ENCODE measurements at places on chromosomes 6 and 20.
A peak's percentile ranks its signal among the peaks of the same experiment; 100 is the strongest.

- DNase-seq, result no peak
- H3K4me3 ChIP-seq, result no peak overlapping the region
- H3K36me3 ChIP-seq, result no peaks in the 10 kb centered on the region
Observed at GRCh38 chr20:64244870-64245603, 10.5 kb upstream of the PCMTD2 start.

DNA sequence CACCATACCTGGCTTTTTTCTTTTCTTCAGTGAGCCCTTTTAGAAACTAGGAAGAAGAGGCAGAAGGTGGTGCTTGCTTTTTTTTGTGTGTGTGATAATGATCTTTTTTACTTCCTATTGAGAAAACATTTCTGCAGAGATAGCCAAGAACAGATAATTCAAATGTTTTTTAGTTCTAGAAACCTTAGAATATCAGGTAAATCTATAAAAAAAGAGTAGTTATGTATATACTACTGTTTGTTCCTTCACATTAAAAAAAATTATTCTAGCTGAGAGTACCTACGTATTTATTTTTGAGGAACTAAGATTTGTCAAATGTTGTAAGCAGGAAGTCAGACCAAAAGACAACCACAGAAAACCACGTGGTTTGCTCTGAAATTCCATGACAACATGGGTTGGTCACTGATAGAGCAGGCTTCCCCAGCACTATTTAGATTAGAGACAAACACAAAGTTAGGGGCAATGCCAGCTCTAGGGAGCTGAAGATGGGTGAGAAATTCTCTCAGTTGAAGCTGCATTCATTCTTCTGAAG, 12.8 kb downstream of the STK4 start:
- DNase-seq, result peak; percentile 48
- no peaks in the 10 kb centered on the region for H3K4me1 ChIP-seq
- H3K27ac ChIP-seq, result no peak overlapping the region

- no peaks in the 10 kb centered on the region for H3K36me3 ChIP-seq
- H3K4me1 ChIP-seq, result no peaks in the 10 kb centered on the region
- H3K4me3 ChIP-seq, result no peak overlapping the region
- H3K27ac ChIP-seq, result no peak overlapping the region
- H3K27me3 ChIP-seq, result no peaks in the 10 kb centered on the region
- peak; percentile 63 for DNase-seq
Observed at GRCh38 chr6:129500958-129501739, 208.8 kb downstream of the ARHGAP18 start.

DNA sequence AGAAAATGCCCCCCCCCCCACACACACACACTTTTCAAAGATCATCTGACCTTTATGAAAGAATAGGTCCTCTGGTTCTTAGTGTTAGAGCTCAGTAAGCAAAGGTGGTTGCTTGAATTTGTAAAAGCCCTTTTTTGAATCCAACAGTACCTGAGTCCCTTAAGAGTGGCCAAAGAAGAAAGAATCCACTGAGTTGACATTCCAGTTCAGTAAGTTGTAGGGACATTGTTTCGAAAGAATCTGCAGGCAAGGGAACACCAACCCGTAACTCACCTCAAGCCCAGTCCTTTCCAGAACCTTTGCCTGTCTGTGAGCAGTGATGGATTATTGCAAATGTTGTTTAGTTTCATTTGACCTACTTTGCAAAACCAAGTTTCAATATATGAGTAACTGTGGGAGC, 64.2 kb upstream of the MAP3K4 start:
- H3K4me3 ChIP-seq, result no peak overlapping the region
- H3K27ac ChIP-seq, result no peak overlapping the region
- no peaks in the 10 kb centered on the region for H3K36me3 ChIP-seq
- DNase-seq, result no peak
- H3K27me3 ChIP-seq, result no peaks in the 10 kb centered on the region

- H3K4me3 ChIP-seq, result no peak overlapping the region
- H3K27me3 ChIP-seq, result no peaks in the 10 kb centered on the region
- DNase-seq, result no peak
- H3K27ac ChIP-seq, result no peak overlapping the region
- H3K36me3 ChIP-seq, result no peaks in the 10 kb centered on the region
Observed at GRCh38 chr6:126967296-126968005, 151.0 kb upstream of the RSPO3 start.

DNA sequence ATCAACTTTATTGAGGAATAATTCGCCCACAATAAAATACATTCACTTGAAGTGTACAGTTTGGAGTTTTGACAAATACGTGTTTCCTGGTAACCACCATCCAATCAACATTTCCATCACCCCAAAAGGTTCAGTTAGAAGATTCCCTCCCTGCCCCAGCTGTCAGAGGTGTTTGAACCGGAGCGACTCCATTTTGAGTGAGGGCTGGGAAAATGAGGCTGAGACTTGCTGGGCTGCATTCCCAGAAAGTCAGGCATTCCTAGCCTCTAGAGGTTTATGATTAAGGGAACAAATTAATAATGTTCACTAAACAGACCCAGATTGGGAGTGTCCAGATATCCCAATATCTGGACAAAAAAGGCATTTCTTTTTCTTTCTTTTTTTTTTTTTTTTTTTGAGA, 33.0 kb upstream of the BLCAP start:
- no peak for DNase-seq
- H3K36me3 ChIP-seq, result no peaks in the 10 kb centered on the region
- no peak overlapping the region for H3K4me3 ChIP-seq
- peaks cover 6% of the 10 kb centered on the region for H3K4me1 ChIP-seq

- peak within 1 kb of the TSS; percentile 71 for H3K4me3 ChIP-seq
- H3K4me1 ChIP-seq, result peaks cover 43% of the 10 kb centered on the region
- H3K27ac ChIP-seq, result peak within 1 kb of the TSS; percentile 75
- peak; percentile 44 for DNase-seq
- H3K36me3 ChIP-seq, result no peaks in the 10 kb centered on the region
- no peaks in the 10 kb centered on the region for H3K27me3 ChIP-seq
Observed at GRCh38 chr6:110180228-110181008, at the start of gene CDC40. Gene CDC40, plus strand, starts transcription at chr6:110180427. Its CDS starts 18 bp downstream, at chr6:110180445.

- DNase-seq, result no peak
- no peaks in the 10 kb centered on the region for H3K4me1 ChIP-seq
- no peak overlapping the region for H3K27ac ChIP-seq
- H3K27me3 ChIP-seq, result no peaks in the 10 kb centered on the region
Observed at GRCh38 chr6:42404484-42404883, 47.2 kb downstream of the TRERF1 start.

- no peaks in the 10 kb centered on the region for H3K27me3 ChIP-seq
- no peak overlapping the region for H3K4me3 ChIP-seq
- no peaks in the 10 kb centered on the region for H3K4me1 ChIP-seq
- no peak for DNase-seq
- H3K27ac ChIP-seq, result no peak overlapping the region
Observed at GRCh38 chr6:115908906-115909559, 151.7 kb downstream of the FRK start.

GRCh38 chr6:17505062-17505476, 95.0 kb upstream of the FAM8A1 start:
- peak overlapping the region; percentile 37 for H3K27ac ChIP-seq
- H3K4me1 ChIP-seq, result peaks cover 16% of the 10 kb centered on the region
- H3K27me3 ChIP-seq, result no peaks in the 10 kb centered on the region
- H3K36me3 ChIP-seq, result peaks cover 5% of the 10 kb centered on the region
- no peak overlapping the region for H3K4me3 ChIP-seq

DNA sequence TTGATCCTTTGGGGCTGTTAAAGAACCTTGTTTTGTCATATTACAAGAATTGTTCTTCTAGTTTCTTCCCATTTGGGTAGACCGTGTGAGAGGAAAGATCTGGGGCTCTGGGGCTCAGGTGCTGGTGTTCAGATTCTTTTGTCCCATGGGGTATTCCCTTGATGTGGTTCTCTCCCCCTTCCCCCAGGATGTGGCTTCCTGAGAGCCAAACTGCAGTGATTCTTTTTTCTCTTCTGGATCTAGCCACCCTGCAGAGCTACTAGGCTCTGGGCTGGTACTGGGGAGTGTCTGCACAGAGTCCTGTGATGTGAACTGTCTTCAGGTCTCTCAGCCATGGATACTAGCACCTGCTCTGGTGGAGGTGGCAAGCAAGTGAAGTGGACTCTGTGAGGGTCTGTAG, 480.5 kb upstream of the MAN1A1 start:
- H3K27ac ChIP-seq, result no peak overlapping the region
- no peaks in the 10 kb centered on the region for H3K27me3 ChIP-seq
- DNase-seq, result no peak
- H3K36me3 ChIP-seq, result no peaks in the 10 kb centered on the region
- no peak overlapping the region for H3K4me3 ChIP-seq

DNA sequence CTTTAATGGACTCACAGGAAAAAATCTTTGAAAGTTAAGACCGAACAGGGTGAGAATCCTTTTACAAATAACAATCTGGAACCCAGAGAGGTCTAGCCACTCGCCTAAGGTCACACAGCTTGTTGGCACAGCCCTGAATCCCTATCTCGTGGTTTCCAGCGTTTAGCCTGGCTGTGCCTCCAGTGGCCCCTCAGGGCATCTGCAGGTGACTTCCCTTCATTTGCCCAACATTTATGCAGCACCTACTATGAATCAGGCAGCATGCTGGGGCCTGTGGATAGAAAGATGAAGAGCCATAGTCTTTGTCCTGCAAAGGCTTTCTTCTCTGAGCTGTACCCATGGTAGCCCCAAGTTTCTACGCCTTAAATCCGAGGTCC, 2.6 kb upstream of the NR2E1 start:
- no peaks in the 10 kb centered on the region for H3K27me3 ChIP-seq
- H3K4me1 ChIP-seq, result peaks cover 27% of the 10 kb centered on the region
- no peak for DNase-seq
- H3K36me3 ChIP-seq, result no peaks in the 10 kb centered on the region
- no peak overlapping the region for H3K27ac ChIP-seq

DNA sequence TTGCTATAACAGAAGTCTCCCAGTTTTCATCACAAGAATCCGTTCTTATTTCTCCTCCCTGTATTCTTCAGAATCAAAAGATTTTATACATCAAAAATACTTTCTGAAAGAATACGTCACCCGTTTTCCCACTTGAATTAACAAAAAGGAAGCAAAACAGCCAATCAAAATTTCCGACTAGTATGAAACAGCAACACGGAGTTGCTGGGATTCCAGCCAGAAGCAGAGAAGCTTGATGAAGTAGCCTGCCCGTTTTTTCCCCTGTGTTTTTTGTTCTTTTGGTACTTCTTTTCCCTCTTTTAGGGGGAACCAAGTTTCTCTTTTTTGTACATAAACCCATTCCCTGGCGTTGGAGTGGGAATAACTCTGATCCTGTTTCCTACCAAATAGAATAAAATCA, 14.6 kb downstream of the TXLNB start:
- no peaks in the 10 kb centered on the region for H3K27me3 ChIP-seq
- no peak for DNase-seq
- no peaks in the 10 kb centered on the region for H3K36me3 ChIP-seq

- no peaks in the 10 kb centered on the region for H3K27me3 ChIP-seq
- no peak overlapping the region for H3K4me3 ChIP-seq
- no peak overlapping the region for H3K27ac ChIP-seq
- H3K4me1 ChIP-seq, result peaks cover 4% of the 10 kb centered on the region
- no peak for DNase-seq
Observed at GRCh38 chr6:155324993-155325392, 10.7 kb upstream of the TFB1M start.

DNA sequence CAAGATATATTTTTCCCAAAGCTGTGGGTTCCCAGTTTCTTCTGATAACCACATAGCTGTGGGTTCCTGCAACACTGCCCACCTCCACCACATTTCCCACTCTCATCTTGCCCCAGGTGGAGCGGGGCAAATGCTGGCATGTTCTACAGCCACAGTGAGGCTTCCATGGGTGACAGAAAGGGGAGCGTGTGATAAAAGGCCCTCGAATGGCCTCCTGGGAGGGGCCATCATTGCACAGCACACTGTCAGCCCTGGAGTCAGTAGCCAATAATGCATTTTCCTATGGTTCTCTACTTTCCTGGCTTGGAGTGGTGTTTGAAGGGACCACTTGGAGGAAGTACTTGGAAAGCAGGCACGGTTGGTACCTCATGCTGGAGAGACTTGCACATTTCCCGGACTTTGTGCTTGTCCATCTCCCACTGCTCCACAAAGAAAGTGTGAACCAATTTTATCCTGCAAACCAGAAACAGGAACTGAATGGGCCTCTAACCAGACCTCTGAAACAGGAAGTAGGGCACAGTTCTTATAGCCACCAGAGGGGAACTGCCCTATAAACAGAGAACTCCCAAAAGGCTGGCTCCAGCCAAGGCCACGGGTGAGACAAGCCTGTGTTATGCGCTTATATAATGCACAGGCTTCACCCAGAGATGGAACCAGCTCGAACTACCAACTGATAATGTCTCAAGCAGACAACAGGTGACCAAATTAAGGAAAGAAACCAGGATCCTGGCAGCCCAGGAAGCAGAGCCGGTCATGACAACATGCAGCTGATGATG, 8.6 kb downstream of the MAP3K5 start:
- H3K4me3 ChIP-seq, result no peak overlapping the region
- H3K27me3 ChIP-seq, result no peaks in the 10 kb centered on the region
- DNase-seq, result peak; percentile 68
- peaks cover 33% of the 10 kb centered on the region for H3K4me1 ChIP-seq
- H3K27ac ChIP-seq, result peak overlapping the region; percentile 17
